ENCODE measurements at places on chromosomes 11 and 22.

- no peak for DNase-seq
Measured at GRCh38 chr11:6992026-6992425, 28.1 kb downstream of the ZNF214 start.

DNA sequence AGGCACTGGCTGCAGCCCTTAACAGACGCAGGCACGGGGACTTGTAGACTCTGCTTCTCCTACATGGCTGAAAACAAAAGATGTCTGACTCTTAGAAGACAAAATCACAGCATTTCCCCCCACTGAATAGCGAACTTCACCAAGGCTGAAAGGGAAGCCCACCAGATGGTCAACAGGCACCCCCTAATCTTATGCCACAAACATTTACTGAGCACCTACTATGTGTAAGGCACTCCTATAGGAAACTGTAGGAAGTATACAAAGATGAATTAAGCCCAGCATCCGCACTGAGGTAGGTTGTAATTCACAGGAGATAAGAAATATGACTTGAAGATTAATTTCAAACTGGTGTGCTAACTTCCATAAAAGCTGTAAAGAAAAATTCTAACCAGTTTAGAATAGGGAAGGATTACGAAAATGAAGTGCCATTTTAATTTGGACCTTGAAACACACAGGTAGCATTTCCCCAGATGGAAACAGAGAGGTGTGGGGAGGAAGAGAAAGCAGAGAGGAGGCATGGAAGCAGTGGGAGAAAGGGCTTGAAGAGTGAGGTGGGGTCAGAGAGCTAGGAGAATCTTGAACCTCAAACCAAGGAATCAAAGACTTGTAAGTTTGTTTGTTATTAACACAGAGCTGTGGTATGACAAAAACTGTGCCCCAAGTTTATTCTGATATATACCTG, 38.1 kb downstream of the NUMA1 start:
- DNase-seq: no peak

- DNase-seq: no peak
Measured at GRCh38 chr11:66868082-66868725, 11.3 kb downstream of the LRFN4 start.

DNA sequence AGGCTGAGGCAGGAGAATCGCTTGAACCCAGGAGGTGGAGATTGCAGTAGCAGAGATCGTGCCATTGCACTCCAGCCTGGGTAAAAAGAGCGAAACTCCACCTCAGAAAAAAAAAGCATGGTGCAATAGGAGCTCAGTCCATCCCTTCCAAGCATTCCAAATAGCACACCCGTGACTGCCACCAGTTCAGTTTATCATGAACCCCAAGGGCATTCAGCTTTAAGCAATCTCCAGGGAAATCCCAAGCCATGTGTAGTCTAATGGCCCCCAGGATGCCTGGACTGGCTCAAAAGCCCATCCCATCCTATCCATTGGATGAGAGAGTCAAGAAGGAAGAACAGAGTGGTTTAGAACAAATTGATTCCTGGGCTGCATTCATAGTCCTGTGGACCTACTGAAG, 16.2 kb downstream of the MICAL3 start:
- no peak for DNase-seq

GRCh38 chr22:46107089-46107664, 43.1 kb upstream of the PPARA start:
- no peak for DNase-seq

- no peak for DNase-seq
Measured at GRCh38 chr11:2911088-2911784, 18.0 kb downstream of the PHLDA2 start.

DNA sequence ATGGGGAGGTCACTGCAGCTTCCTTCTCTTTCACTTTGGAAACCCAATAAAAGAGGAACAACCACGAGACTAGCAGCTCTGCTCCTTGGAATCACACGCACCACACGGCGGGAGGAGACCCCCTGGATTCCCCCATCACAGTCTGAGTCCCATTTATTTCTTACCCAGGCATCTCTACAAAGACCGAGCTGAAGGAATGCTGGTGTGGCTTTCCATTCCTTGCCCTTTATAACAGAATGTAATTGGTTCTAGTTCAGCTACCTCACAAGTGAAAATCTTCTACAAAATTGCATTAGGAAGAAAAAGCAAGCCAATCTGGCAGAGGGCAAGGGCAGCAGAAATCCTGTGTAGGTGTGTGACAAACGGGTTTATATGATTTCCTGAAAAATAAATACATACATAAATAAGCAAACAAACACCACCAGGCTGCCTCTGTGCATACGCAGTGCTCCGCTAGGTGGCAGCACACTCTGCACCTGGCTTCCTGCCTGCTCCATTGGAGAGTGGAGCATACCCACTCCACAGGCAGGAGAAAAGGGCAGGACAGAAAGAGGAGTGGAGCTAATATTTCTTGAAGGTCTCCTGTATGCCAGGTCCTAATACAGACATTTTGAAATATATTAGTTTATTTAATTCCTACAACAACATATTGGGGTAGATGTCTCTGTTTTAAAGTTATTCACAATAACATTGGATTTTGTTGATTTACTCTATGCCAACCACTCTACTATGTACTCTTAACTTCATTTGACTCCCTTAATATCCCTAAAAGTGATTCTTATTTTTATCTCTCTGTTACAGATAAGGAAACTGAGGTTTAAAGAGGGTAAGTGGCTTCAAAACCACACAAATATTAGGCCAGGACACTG, 673.1 kb downstream of the KCNA4 start:
- peak; percentile 47 for DNase-seq

- DNase-seq: no peak
Measured at GRCh38 chr22:48244388-48245195, 1482.1 kb downstream of the TBC1D22A start.

- no peak for DNase-seq
Measured at GRCh38 chr22:31872209-31872608, 72.1 kb upstream of the YWHAH start.

- DNase-seq: no peak
Measured at GRCh38 chr11:62251698-62252097, 9.7 kb downstream of the SCGB1D2 start.

DNA sequence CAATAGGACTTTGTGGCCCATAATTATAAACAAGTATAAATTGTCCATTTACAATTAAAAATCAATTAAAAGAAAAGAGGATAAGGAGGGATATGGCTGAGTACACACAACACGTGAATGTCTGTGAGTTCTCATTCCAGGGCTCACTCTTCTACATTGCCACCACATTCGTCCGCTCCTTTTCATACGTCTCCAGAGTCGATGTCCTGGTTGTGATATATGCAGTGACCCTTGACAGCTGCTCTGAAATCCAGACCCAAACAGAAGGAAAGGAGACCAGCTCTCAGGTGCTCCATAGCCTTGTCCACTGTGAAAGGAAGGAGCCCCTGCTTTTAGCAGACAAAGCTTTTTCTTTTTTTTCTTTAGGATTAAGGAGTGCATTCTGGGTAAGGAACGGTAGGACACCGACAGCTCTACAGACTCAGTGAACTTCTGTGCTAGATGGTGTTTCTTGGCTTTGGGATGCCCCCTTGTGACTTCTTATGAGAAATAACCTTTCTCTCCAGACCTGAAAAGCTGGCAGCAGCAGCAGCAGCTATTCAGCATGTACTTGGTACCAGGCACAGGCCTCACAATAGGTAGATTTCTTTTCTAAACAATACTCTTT, 19.7 kb upstream of the DNAJB13 start:
- DNase-seq: no peak

DNA sequence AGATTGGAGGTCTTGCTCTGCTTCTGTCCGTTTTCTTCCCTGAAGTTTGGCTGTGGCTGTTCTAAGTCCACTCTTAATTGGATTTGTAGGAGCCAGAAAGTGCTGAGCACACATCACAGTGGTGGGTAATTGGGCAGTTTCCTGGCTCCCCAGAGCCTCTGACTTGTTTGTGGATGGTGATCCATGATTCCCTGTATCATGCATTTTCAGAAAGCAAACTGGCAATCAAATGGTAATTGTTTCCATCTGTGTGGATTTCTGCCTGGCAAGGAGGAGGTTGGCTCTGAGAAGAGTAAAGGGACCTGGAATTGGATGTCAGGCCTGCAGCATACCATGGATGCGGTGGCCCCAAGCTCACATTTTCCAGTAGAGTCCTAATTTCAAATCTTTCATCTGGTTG, 49.5 kb downstream of the PPFIBP2 start:
- no peak for DNase-seq

DNA sequence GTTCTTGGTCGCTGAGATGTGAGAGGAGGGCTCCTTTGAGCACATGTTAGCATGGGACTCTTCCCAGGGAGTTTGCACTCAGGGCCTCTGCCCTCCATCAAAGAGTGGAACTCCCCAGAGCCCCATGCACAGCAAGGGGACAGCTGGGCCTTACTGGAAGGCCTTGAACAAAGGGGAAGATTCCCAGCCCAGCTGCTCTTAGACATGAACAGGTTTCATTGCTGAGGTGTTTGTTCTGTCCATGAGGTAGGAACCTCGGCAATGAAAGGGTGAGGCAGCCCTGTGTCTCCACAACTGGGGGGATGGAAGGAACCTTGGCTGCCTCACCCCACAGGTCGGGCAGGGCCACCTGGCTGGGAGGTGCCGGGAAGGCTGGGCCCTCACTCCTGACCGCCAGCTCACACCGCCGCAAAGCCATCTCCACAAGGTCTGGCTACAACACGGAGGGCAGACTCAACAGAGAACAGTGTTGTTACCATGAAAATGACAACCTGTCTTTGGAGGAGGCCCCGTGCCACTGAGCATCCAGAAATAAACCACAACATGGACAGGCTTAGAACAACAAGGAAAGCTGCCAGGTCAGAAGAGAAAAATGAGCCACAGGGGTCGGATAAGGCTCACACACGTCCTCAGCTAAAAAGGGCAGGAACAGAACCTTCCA, 3.2 kb downstream of the DERL3 start:
- DNase-seq: no peak

DNA sequence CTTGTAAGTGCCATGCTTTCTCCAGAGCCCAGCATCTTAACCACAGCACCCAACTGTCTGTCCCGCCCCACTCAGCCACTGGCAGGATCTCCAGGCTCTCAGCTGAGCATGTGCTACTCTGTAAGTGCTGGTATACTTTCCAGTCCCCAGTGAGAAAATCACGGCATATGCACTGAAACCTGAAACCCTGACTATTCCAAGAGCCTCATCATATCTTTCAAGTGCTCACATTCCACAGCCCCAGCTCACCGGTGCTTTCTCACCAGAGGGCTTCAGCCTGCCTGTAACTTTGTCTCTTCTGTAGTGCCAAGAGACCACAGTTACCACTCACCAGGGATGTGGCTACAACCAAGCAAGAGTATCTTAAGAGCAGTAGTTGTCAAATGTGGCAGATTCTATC, 24.4 kb upstream of the PAMR1 start:
- no peak for DNase-seq

GRCh38 chr11:25377466-25377865, 880.6 kb downstream of the LUZP2 start:
- DNase-seq: no peak

All from stimulated activated CD4-positive, alpha-beta T cell treated with anti-CD3 and anti-CD28 coated beads, Interleukin-2, amount 100 ng/mL, for 24 hours (primary cell).